ENCODE measurements at places on chromosomes 5 and 9.

DNA sequence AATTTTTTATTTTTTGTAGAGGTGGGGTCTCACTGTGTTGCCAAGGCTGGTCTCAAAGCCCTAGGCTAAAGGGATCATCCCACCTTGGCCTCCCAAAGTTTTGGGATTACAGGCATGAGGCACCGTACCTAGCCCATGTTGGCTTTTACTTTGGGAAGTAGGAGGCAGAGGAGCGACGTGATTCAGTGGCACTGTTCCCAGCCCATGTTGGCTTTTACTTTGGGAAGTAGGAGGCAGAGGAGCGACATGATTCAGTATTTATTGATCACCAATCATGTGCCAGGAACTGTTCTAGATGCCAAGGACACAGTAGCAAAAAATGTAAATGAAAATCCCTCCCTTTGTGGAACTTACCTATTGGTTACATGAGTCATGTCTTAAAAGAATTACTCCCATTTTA is 18.3 kb downstream of the SNX24 start:
- no peak for DNase-seq

DNA sequence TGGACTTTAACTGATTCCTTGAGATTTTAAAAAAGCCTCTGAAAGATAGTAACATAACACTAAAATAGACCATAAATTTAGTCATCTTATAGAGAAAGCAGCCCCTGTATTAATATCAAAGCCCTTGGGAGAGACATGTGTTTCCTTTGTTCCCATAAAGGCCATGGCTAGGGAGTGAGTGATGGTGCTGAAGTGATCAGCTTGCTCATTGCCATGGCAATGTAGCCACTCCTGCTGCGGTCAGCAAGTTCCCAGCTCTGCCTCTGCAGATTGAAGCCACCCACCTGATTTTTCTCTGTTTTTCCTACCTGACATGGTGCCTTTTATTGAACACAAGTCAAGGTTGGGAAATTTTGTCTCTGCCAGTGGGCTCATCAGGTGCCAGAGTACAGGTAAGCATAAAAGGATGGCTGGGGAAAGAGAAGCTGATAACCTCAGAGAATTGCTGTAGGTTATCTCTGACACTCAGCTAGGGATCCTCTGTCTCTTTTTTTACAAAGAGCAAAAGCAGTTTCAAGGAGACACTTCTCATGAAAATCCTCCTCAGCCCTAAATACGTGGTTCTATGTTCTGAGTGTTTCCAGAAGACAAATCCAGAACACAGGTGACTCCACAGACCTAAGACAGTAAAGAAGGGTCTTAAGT is 296.3 kb upstream of the NMUR2 start:
- DNase-seq: no peak

- DNase-seq: no peak
Observed at GRCh38 chr5:5933651-5934050, 444.7 kb downstream of the MED10 start.

- peak; percentile 12 for DNase-seq
Observed at GRCh38 chr5:617896-618295, 5.8 kb downstream of the CEP72 start.

GRCh38 chr5:5178580-5178979 is 38.5 kb downstream of the ADAMTS16 start:
- no peak for DNase-seq

DNA sequence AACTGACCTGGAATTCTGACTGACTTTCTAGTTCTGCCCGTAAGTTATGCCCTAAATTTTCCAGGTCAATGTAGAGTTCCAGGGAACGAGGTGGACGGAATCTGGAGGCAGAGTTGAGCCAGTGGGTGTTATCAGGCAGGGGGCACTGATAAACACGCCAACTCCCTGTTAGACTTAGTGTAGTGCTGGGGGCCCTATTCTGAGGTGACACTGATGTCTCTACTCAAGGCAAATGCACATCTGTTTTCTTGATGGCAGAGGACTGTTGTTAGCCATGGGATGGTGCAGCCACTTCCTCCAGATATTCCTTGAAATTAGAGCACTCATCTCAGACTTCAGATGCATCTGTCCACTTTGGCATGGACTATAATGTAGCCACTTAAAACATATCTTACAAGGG is 83.5 kb downstream of the C9orf152 start:
- no peak for DNase-seq

DNA sequence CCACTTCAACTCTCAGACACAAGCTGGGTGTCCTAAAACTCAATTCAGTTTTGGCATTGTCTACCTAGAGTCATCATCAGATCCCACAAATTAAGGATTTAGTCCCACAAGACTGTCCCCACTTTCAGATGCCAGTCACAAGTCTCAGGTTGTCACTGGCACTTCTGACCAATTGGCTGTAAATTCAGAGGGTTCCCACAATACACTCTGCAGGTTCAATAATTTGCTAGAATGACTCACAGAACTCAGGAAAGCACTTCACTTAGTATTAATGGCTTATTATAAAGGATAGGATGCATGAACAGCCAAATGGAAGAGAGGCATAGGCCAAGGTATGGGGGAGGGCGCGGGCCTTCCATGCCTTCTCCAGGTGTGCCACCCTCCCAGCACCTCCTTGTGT is 209.1 kb downstream of the SREK1 start:
- DNase-seq: no peak

- no peak for DNase-seq
Observed at GRCh38 chr9:128120061-128120740, 7.3 kb downstream of the PTGES2 start.

DNA sequence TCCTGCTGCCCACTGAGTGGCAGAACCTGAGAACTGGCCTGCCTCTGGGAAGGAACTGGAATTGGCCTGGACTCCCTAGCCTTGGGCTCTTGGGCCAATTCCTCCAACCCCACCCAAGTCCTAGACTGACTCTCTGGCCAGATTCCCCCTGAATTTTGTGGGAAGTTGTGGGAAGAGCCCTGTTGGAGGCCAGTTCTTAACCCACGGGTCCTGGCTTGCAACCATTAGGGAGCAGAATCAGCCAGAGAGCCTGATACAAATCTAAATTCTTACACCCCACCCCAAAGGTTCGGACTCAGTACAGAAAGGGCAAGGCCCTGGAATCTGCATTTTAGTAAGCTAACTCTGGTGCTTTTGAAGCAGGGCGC is 125.3 kb upstream of the SLC25A48 start:
- no peak for DNase-seq

DNA sequence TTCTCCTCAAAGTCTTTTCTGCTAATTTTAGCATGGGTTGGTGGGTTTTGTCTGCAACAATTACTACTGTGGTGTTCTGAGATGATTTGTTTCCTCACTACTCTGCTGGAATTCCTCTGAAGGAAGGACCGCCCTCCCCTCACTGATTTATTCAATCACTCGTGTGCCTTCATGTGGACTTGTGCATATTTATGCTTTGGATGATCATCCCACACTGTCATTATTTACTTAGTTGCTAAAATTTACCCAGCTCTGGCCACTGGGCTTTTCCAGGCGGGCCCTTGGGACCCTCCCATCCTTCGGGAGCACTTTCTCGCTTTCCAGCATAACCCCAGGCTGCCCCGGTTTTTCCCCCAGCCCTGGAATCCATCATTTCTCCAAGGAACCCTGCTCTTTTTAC is 41.7 kb upstream of the NKD2 start:
- DNase-seq: no peak

GRCh38 chr9:103804077-103804735 is 289.9 kb upstream of the SMC2 start:
- no peak for DNase-seq

DNA sequence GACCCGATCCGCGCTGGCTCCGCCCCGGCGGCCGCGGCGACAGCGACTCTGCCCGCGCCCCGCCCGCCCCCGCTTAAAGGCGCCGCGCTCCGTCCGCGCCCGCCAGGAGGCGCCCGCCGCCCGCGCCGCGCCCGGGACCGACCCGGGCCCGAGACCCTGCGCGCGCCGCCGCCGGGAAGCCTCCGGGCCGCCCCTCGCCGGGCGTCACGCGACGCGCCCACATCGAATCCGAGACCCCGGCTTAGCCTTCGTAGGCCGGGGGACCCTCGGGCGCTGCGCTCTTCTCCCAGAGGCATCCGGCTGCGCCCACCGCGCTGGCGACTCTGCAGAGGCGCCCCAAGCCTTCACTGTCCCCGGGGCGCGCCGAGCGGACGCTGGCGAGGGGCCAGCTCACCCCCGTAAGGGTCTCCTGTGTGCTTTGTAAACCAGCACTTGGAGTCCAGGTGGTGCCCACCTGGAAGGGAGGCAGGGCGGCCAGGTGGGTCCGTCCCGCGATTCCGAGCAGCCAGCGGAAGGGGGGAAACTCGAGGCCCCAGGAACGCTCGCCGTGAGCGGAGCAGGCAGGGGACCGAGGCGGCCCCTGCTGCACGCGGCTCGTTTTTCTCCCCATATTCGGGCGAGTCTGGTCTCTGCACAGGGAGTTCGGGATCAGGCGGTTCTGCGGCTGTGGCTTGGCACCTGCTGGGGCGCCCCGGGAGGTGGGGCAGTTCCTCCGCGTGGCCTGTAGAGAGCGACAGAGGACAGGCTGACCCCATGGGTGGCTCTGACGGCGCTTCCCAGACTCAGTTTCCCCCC is 423 bp upstream of the ABCA2 start:
- DNase-seq: no peak

- no peak for DNase-seq
Observed at GRCh38 chr5:81125959-81126358, 107.2 kb upstream of the CKMT2 start.

DNA sequence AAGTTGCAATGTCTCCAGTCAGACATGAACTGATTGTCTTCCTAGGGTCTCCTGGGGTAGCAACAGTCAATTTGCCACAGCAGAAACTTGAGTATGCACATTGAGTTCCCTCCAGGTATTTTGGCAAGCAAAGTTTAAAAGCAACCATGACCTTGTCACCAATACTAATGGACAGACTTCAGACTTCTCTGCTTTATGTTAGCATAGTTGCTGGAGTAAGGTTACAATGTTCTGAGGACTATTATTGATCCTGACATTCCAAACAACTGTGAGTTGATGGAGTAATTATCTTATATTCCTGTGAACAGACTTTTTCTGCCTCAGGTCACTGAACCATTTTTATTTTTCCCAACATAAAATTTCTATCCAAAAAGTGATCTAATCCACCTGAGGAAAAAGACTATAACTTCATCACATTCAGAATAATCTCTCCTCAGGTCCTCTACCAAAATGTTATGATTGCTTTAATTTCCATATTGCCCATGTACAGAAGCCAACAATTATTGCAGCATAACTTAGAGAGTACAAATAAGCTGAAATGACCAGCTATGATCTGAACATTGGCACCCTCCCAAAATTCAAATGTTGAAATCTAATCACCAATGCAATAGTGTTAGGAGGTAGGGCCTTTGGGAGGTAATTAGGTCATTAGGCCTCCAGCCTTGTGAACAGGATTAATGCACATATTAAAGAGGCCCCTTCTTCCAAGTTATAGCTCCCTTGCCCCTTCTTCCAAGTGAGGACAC is 228.3 kb downstream of the PDE4D start:
- no peak for DNase-seq

- no peak for DNase-seq
Observed at GRCh38 chr9:14348373-14349145, 34.6 kb upstream of the NFIB start.

DNA sequence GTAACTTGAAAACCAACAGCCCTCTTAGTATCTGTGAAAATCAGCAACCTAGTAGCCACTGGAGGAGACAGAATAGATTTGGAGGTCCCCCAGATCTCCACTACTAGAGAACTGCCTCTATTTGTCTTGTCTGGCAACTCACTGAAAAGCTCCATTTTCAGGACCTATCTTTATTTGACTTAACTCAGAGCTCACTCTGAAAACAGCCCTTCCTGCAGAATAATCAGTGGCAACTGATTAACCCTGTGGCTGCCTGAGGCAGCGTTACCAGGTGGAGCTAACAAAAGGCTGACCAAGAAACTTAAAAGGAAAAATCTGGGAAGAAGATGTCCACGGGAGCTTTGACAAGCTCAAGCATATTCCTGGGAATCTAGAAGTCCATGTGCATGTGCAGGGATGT is 10.5 kb upstream of the IL13 start:
- DNase-seq: no peak

DNA sequence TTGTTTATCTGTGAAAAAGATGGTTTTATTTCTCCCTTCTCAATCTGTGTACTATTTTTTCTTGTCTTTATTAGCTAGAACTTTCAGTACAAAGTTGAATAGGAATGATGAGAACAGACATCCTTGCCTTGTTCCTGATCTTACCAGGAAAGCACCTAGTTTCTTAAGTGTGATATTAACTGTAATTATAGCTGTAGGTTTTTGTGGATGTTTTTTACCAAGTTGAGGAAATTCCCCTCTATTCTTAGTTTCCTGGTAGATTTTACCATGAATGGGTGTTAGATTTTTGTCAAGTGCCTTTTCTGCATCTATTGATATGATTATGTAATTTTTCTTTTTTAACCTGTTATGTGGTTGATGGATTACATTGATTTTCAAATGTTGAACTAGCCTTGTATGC is 68.7 kb downstream of the KCNN2 start:
- DNase-seq: no peak

- peak; percentile 65 for DNase-seq
Observed at GRCh38 chr5:1726956-1727355, 72.7 kb downstream of the MRPL36 start.

DNA sequence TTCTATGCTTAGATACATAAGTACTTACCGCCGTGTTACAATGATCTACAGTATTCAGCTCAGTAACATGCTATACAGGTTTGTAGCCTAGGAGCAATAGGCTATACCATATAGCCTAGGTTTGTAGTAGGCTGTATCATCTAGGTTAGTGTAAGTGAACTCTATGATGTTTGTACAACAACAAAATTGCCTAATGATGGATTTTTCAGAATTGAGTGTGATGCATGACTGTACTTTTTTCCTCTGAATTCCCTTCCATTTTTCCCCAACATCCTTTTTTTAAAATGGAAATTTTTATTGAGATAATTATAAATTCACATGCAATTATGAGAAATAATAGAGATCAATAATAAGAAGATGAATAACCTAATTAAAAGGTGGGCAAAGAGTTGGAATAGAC is 67.9 kb upstream of the TNFSF8 start:
- no peak for DNase-seq

GRCh38 chr5:64126202-64126741 is 39.4 kb upstream of the RNF180 start:
- no peak for DNase-seq

GRCh38 chr5:157248821-157249470 is 17.0 kb upstream of the CYFIP2 start:
- no peak for DNase-seq

GRCh38 chr5:58294598-58295305 is 165.1 kb downstream of the PLK2 start:
- DNase-seq: no peak

GRCh38 chr5:5313101-5313635 is 109.3 kb upstream of the ICE1 start:
- no peak for DNase-seq

DNA sequence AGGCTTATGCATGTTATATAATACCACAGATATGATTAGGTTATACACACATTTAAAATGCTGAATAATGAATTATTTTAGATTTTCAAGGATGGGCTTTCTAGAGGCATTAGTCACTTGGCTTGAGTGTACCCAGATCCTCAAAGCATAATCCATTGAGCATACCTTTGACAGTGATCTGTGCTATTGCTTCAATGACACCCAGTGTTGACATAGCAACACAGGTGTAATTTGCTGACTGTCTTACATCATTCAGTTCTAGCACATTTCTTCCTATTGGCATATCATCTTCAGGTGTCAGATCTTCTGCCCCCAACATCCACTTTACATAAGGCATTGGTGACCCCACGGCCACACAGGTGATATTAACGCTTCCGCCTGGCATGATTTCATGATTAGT is 721.5 kb upstream of the DMAC1 start:
- no peak for DNase-seq
